ENCODE measurements at places on chromosomes 6 and 20. TPM values are rescaled to one million over a fixed set of nuclear protein-coding genes. Genes with fewer than 3 reads are reported as not detected.
A peak's percentile ranks its signal among the peaks of the same experiment; 100 is the strongest.

DNA sequence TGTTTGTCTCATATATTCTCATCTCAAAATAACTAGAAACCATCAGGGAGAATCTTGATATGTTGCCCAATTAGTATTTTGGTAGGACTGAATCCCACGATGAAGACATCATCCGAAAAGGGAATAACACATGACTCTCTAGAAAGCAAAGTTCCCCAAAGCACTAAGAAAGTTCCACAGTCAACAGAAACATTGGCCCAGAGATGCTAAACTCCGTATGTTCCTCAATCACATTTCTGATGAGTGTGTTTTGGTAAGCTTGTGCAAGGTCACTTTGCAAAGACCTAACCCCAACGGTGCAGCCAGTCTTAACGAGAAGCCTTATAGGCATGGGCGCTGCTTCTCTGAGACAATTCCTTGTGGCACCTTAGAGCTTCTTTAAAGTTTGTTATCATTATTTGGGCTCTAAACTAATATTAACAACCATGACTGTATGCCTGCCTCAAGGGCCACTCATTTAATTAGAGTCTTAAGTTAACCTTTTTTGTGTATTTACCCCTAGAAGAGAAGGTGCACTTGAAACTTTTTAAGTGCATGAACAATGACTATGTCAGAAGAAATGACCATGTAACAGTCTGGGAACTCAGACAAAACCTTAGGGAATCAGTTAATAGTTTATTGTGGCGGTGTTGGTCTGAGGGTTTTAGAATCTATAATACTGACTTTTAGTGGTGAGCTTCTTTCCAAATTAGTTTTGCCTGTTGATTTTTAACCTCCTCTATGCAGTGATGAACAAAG lies 202.0 kb upstream of the RAB32 start:
- no peaks in the 10 kb centered on the region for H3K36me3 ChIP-seq
- H3K4me3 ChIP-seq = no peak overlapping the region
- no peak for DNase-seq
- no peak overlapping the region for H3K27ac ChIP-seq
- no peaks in the 10 kb centered on the region for H3K27me3 ChIP-seq
- no peaks in the 10 kb centered on the region for H3K4me1 ChIP-seq

The MEP1A gene
- 0.09 TPM for total RNA-seq

- H3K27me3 ChIP-seq = no peaks in the 10 kb centered on the region
- no peaks in the 10 kb centered on the region for H3K36me3 ChIP-seq
- no peak overlapping the region for H3K27ac ChIP-seq
- no peaks in the 10 kb centered on the region for H3K4me1 ChIP-seq
- DNase-seq = no peak
Measured at GRCh38 chr20:8431538-8432434, 299.7 kb downstream of the PLCB1 start.

GRCh38 chr6:142816031-142816430 lies 128.9 kb downstream of the HIVEP2 start:
- H3K4me1 ChIP-seq = peaks cover 7% of the 10 kb centered on the region
- no peak for DNase-seq
- H3K27me3 ChIP-seq = no peaks in the 10 kb centered on the region
- H3K36me3 ChIP-seq = no peaks in the 10 kb centered on the region
- no peak overlapping the region for H3K27ac ChIP-seq

DNA sequence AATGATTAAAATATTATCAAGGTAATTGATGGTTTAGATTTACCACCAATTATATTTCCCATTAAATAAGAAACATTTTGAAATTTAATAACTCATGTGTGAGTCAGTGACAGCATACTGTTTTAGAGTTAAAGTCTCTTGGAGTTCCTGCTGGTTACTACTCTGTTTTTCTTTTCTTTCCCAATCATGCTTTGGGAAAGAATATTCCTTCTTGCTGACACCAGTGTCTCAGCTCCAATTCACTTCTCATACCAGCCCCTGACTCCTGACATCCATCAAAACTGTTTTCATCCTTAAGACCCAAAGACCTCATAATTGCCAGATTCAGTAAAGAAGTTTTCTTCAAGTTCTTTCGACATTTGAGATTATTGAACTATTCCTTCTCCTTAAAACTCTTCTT lies 50.3 kb downstream of the AIG1 start:
- H3K27me3 ChIP-seq = no peaks in the 10 kb centered on the region
- H3K36me3 ChIP-seq = no peaks in the 10 kb centered on the region
- H3K27ac ChIP-seq = no peak overlapping the region
- H3K4me3 ChIP-seq = no peak overlapping the region
- no peak for DNase-seq
- no peaks in the 10 kb centered on the region for H3K4me1 ChIP-seq

- H3K27ac ChIP-seq = no peak overlapping the region
- no peaks in the 10 kb centered on the region for H3K4me1 ChIP-seq
- H3K36me3 ChIP-seq = no peaks in the 10 kb centered on the region
- H3K4me3 ChIP-seq = peak overlapping the region; percentile 78
- DNase-seq = no peak
Measured at GRCh38 chr6:109456111-109456583, 575 bp upstream of the MICAL1 start.

Data from pancreas (tissue), 10 donors.